ENCODE measurements at places on chromosomes 16 and 17.

DNA sequence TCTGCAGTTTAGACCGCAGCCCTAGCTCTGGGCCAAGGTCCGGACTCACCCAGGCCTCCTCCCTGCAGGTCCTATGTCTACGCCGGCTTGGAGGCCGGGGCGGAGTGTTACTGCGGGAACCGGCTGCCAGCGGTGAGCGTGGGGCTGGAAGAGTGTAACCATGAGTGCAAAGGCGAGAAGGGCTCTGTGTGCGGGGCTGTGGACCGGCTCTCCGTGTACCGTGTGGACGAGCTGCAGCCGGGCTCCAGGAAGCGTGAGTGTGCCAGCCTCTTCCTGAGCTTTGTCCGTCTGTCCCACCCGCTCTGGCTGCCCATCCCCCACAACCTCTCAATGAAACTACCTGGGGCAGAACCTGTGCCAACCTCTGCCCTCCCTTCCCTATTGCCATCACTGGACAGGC is 20.1 kb downstream of the WSCD1 start:
- no peak for DNase-seq

DNA sequence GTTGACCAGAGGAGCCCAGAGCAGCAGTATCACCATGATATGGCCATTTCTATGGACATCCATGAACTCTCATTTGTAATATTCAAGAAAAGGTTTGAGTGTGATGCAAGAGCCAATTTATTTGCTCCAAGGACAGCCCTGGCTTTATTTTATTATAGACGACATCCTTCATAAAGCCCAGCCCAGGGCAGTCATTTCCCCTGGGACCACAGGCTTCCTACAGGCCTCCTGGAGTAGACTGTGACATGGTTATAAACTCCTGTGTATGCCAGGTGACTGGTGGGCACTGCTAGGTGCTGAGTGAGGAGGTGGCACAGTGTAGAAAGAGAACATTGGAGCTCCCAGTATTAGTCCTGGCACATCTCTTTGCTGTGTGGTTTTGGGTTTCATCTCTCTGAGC is 120.9 kb downstream of the UTP18 start:
- no peak for DNase-seq

GRCh38 chr16:17068524-17068923 is 402.2 kb downstream of the XYLT1 start:
- no peak for DNase-seq

DNA sequence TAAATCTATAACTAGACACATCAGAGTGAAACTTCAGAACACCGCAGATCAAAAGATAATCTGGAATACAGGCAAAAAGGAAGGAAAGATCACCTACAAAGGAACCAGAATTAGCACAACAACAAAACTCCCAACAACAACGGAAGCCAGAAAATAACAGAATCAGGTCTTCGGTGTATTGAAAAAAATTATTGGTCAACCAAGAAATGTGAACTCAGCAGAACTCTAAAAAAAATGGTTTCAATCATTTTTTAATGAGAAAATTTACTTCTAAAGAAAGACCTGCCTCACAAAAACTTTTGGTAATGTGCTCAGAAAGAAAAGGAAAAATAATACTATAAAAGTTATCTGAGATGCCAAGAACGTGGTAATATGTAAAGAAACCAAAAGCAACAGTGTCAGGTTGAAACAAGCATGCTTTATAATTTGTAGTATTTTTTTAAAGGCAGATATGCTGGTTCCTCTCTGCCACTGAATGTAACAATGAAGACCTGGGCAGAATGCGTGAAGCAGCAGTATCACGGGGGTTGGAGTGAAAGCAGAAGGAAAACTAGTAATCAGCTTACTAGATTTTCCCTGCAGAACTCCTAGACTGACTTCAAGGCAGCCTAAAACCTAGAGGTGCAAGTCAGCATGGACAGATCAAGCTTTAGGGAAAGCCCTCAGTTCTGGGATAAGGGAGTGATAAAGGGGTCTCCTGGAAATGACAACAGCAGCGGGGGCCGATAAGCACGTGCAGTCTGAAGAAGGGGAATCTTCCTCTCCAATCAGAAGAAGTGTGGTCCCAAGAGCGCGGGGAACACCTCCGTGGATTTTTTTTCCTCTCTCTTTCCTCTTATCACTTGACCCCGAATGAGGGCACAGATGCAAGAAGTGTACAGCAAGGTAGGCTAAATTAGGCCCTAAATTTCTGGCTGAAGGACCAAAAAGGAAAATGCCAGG is 80.9 kb upstream of the TEKT1 start:
- no peak for DNase-seq

DNA sequence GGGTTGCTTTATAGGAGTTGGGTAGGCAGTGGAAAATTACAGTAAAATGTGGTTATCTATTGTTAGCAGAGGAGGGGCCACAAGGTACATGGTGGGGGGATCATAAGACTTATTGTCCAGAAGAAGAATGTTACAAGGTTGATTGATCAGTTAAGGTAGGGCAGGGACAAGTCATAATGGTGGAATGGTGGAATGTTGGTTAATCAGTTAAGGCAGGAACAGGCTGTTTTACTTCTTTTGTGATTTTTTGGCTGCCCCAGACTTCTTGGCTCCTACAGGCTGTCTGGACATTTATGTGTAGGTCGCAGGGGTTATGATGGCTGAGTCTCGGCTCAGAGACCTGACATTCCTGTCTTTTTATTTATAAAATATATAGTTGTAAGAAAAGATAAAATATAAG is 2277.1 kb downstream of the TP53TG3F start:
- no peak for DNase-seq

GRCh38 chr17:4919511-4920047 is 12.5 kb upstream of the GP1BA start:
- no peak for DNase-seq

GRCh38 chr16:610513-611381 is 20.0 kb upstream of the WFIKKN1 start:
- peak; percentile 74 for DNase-seq

GRCh38 chr16:80992676-80993293 is 13.9 kb downstream of the CMC2 start:
- no peak for DNase-seq

DNA sequence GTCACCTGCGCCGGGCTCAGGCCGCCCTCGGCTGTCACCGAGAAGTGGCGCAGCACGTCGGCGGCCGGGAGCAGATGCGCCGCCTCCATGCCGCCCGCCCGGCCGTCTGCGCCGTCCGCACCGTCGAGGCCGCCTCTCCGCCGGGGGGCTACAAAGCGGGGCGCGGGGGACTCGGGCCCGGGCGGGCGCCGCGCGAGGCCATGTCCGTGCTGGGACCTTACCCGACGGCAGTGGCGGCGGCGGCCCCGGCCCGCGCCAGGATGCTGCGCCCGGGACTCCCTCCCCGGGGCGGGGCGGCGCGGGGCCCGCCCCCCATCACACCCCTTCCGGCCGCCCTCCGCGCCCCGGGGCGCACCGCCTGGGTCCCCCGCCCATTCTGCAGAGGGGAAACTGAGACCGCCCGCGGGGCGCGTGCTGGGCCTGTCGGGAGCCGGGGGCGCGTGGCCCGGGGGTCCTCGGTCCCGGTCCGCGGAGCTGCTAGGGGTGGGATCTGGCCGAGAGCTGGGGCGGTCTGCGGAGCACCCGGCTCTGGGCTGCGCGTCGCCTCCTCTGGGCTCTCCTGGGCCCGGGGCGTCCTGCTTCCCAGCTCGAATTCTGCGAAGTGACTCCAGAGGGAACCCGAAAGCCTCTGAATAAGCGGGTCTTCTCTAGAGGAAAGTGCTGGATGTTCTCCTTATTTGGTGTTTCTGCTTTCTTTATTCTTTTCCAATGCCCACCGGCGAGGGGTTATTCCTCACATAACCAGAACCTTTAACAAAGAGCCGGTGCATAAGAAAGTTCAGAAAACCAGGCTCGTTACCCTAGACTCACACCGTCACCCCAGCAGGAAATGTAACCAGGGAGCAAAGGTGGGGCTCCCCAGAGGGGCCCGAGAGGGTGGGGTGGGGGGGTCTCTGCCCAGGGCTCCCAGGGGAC is at the start of gene ATP2A3:
TSS of gene ATP2A3 (minus strand) at position 235 of the 915 bp plus-strand sequence. CDS start at position 89, 146 bp downstream.
- DNase-seq = no peak

DNA sequence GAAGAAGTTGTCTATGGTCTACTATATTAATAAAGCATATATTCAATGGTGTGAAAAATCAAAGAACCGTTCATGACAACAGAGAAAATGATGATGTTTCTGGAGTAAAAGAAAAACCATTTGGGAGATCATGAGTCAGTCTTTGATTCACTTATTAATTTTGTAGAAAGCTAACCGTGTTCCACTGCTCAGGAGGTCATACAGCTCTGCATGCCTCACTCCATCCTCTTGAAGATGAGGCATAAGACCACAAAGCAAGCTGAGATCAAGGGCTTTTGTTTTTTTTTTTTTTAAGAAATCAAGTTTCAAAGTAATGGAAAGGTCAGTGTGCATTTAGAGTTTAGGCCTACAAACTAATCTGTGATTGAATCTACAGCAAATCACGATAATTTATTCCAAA is 206.4 kb downstream of the CEP112 start:
- no peak for DNase-seq

- DNase-seq = no peak
Observed at GRCh38 chr16:58493756-58494431, 6.0 kb upstream of the NDRG4 start.

GRCh38 chr16:11165349-11165748 is 90.7 kb downstream of the SOCS1 start:
- no peak for DNase-seq

- DNase-seq = no peak
Observed at GRCh38 chr17:37255432-37255831, 120.4 kb upstream of the C17orf78 start.

DNA sequence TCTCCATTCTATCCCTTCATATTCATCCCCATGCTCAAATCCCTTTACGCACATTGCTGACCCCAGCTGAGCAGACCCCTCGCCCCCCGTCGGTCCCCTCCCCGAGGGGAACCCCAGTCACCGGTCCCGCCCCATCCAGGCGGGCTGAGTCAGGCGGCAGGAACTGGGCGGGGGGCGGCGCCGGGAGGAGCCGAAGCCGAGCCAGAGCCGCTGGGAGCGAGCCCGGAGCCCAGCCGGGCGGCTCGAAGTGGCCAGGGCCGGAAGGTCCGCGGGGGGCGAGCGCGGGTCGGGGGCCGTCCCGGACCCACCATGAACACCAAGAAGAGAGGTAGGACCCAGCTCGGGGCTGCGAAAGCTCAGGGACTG is 8.6 kb downstream of the RIPOR1 start:
- peak; percentile 56 for DNase-seq

- no peak for DNase-seq
Observed at GRCh38 chr16:87017371-87018012, 299.7 kb downstream of the C16orf95 start.

DNA sequence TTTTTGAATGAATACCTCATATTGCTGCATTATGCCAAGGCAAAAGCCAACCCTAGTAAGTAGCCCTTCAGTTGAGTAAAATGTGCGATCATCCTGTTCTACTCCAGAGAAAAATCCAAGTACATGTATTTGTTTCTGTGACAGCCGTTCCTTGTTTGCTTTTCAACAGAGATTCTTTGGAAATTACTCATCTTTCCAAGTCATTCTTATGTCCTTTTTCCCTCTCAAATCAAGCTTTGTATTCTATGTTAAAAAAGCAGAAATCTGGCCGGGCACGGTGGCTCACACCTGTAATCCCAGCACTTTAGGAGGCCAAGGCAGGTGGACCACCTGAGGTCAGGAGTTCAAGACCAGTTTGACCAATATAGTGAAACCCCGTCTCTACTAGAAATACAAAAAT is 112.9 kb upstream of the HAS3 start:
- DNase-seq = no peak

- no peak for DNase-seq
Observed at GRCh38 chr16:86457501-86458148, 52.7 kb upstream of the FOXF1 start.

DNA sequence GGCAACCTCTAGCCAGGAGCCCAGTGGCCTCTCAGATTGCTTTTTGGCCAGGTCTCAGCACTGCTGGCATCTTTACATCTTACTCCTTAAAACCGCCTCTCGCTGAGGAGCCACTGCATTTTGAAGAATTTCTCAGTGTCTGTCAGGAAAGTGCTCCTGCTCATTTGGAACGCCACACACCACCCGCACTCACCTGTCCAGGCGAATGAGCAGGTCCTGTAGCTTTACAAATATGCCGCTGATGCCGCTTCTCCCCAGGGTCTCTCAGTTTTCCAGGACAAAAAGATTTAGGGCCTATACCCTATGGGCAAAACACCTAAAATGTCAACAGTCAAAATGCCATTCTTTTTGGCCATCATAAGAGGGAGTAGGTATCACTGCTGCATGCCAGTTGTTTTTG is 22.1 kb downstream of the CYB561 start:
- DNase-seq = no peak

- peak; percentile 75 for DNase-seq
Observed at GRCh38 chr16:1054660-1055556, 17.6 kb upstream of the SSTR5 start.

DNA sequence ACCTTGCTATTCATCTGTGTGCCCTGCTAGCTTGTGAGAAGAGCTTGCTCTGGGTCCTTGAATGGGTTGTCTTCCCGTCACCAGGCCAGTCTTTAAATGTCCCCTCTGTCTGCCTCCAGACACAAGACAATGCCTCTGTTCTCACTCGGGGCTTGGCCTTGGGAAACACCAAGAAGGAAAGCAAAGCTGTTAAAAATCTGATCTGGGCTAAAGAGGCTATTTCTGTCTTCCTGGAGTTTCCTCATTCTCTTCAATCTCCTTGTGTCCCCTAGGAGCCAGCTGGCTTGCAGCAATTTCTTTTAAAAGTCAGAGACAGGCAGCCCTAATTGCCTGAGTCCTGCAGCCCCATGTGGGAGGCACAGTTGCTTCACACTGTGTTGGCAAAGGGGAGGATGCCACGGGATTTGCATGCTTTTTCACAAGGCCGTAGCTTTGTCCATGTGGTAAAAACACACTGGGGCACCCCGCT is 2.5 kb downstream of the DNAI2 start:
- no peak for DNase-seq

GRCh38 chr17:36089339-36089865 is 541 bp downstream of the CCL3 start:
- DNase-seq = no peak

- DNase-seq = peak; percentile 66
Observed at GRCh38 chr17:330993-331701, 21.5 kb downstream of the RPH3AL start.

DNA sequence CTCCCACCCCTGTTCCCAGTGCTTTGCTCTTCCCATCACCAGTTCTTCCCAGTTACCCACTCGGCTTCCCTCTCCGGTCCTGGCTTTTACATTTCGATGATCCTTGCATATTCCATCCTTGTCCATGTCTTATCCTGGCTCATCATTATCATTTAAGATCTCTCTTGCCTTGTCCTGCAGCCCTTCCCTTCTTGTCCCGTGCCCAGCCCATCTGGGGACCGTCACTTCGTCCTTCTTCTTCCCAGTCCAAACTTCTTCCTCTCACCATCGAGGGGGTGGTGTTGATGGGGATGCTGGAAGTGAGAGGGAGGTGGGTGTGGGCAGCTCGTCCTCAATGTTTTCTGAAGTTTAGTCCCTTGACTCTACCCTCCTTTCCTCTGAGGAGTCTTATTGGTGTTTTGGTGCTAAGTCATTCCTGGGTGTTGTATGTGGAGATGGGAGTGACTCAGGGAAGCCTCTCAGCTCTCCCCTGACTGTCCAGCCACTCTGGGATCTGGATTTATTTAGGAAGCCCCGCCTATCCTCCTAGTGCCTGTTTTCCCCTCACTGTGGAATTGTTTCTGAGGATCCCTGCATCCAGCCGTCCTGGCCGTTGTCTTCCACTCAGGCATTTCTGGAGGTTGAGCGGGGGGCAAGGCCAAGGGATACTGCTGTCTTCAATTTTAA is 975 bp downstream of the SNX29 start:
- DNase-seq = no peak
